ENCODE measurements at places on chromosomes 1 and 21. TPM values are rescaled to one million over a fixed set of nuclear protein-coding genes. Genes with fewer than 3 reads are reported as not detected.

The ZFP69 gene
- 0.38 TPM for total RNA-seq

- no peak for DNase-seq
These were observed 278.0 kb downstream of the HLX start for GRCh38 chr1:221157026-221157761.

- no peak for DNase-seq
These were observed 68.5 kb downstream of the NDUFS5 start for GRCh38 chr1:39094685-39095084.

DNA sequence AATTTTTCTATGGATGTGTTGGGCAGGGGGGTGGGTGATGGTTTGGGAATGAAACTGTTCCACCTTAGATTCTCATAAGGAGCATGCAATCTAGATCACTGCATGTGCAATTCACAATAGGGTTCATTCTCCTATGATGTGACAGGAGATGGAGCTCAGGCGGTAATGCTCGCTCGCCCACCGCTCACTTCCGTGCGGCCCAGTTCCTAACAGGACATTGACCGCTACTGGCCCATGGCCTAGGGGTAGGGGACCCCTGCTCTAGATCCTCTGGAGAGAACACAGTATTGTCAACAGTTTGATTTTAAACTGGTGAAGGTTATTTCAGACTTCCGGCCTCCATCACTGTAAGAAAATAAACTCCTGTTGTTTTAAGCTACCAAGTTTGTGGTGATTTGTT lies 55.0 kb upstream of the USH2A start:
- DNase-seq = no peak

The AQP10 gene
- not detected for total RNA-seq

DNA sequence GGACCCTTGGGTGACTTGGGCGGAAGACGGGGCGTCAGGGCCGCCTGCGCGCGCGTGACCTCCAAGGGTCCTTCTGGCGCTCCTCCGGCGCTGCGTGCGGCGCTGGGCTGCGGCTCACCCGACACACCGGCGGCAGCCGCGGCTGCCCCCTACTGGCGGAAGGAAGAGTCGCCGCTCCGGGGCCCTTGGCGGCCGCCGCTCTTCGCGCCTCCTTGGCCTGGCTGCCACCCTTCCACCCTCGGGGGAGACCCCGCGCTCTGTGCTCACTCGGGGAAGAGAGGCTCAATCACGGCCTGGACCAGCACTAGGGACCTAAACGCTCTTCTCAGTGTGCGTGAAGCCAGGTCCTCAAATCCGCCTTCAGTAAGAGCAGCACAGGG lies 89.7 kb downstream of the DMRTA2 start:
- DNase-seq = no peak

- DNase-seq = no peak
These were observed 464.5 kb downstream of the MATN1 start for GRCh38 chr1:30258876-30259275.

All from HFFc6 (cell line).